Activated naive CD4-positive, alpha-beta T cell treated with anti-CD3 and anti-CD28 coated beads, Interleukin-2, amount 10 ng/mL, durations not matched to agents 5 hours and 36 hours (primary cell): ENCODE measurements at places on chromosomes 5 and 9. TPM values are rescaled to one million over a fixed set of nuclear protein-coding genes. Genes with fewer than 3 reads are reported as not detected.

PRUNE2 gene
- total RNA-seq, result not detected

ABLIM3 gene
- total RNA-seq, result not detected

PRRX2 gene
- total RNA-seq, result not detected

WNT8A gene
- total RNA-seq, result not detected

PCDHAC1 gene
- total RNA-seq, result not detected

ADGRD2 gene
- not detected for total RNA-seq

CACFD1 gene
- 1.6 TPM for total RNA-seq

UBAP2 gene
- total RNA-seq, result 47.7 TPM

ADAMTSL2 gene
- total RNA-seq, result not detected

PRLR gene
- not detected for total RNA-seq

FBXW2 gene
- 84.7 TPM for total RNA-seq

FAM53C gene
- total RNA-seq, result 22.8 TPM

GABRP gene
- total RNA-seq, result not detected

GFM2 gene
- total RNA-seq, result 19.4 TPM

RASGRF2 gene
- 8.8 TPM for total RNA-seq

PTGS1 gene
- not detected for total RNA-seq

SETD9 gene
- 4.6 TPM for total RNA-seq

STPG3 gene
- not detected for total RNA-seq

PCDHGA9 gene
- not detected for total RNA-seq

RNF38 gene
- 36.4 TPM for total RNA-seq

PLPP7 gene
- total RNA-seq, result 0.13 TPM

CENPP gene
- total RNA-seq, result 12.4 TPM

GCNT4 gene
- 2.0 TPM for total RNA-seq

TSLP gene
- total RNA-seq, result not detected

CCL21 gene
- total RNA-seq, result not detected

EQTN gene
- total RNA-seq, result not detected

TEX48 gene
- not detected for total RNA-seq

GNA14 gene
- not detected for total RNA-seq

INSYN2B gene
- not detected for total RNA-seq

OR1N1 gene
- not detected for total RNA-seq
